ENCODE measurements at places on chromosomes 3 and 15.

DNA sequence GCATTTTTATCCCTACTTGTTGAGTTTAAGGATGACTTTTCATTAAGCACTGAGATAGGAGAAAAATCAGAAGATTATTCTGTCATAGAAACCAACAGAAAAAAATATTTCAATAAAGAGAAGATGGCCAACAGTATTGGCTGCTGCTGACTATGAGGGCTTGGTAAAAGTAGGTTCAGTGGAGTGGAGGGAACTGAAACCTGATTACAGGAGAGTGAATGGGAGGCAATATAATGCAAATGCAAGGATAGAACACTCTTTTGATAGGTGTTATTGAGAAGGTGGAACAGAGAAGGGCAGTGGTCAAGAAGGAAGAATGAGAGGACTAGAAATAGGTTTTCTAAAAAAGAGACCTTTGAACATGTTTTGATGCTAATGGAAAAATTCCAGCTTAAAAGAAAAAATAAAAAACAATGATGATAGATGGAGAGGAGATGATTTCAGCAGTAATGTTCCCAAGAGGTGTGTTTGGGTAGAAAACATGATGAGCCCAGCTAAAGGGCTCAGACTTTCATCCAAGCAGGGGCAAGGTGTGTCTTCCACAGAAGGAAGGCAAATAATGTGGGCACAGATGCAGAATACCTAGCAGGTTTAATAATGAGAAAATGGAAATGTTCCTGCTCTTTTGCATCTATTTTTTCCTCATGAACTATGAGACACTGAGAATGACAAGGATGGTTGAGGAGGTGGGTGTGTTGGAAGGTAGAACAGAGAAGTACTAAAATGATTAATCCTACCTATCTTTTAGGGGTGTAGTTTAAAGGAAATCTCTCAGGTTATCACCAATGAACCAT, 397.9 kb upstream of the GOLIM4 start:
- no peak for DNase-seq

DNA sequence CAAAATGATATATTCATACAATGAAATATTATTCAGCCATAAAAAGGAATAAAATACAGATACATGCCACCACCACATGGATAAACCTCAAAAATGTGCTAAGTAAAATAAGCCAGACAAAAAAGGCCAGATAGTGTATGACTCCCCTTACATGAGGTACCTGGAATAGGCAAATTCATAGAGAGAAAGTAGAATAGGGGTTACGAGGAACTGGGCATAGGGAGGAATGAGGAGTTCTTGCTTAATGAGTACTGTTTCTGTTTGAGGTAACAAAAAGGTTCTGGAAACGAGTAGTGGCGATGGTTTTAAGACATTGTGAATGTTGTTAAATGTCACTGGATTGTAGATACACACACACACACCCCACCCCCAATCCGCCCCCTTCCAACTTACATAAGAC, 8.2 kb downstream of the RAF1 start:
- DNase-seq = no peak

DNA sequence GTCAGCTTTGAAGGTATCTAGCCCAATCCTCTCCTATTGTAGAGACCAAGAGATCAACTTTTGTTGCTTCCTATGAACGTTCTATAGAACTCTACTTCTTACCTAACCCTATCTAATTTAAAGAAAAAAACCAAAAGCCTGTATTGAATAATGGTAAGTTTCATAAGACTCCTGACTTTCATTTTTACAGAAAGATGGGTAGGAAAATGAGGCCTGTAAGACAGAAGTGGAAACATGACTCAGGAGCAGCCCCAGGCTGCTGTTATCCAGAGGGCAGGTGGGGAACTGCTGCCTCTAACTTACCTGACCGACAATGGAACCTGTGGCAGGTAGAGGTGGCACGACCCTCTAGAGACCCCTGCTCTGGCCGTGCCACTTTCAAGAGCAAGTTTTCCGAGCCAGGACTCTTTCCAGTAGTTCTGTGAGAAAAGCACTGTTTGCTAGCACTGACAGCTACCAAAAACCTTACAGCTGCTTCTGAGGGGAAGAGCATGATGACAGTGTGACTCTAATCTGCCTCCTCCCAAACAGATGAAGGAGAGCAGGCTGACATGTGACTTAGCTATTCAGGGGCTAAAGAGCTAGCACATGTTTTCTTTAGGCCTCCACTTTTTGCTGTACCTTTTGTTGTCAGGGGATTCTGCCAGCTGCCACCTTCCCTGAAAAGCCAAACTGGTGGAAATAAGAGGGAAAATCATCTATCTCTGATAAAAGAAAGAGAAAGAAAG, 17.5 kb downstream of the POPDC2 start:
- DNase-seq = no peak

- DNase-seq = no peak
Measured at GRCh38 chr3:10986592-10986991, 6.0 kb upstream of the SLC6A1 start.

DNA sequence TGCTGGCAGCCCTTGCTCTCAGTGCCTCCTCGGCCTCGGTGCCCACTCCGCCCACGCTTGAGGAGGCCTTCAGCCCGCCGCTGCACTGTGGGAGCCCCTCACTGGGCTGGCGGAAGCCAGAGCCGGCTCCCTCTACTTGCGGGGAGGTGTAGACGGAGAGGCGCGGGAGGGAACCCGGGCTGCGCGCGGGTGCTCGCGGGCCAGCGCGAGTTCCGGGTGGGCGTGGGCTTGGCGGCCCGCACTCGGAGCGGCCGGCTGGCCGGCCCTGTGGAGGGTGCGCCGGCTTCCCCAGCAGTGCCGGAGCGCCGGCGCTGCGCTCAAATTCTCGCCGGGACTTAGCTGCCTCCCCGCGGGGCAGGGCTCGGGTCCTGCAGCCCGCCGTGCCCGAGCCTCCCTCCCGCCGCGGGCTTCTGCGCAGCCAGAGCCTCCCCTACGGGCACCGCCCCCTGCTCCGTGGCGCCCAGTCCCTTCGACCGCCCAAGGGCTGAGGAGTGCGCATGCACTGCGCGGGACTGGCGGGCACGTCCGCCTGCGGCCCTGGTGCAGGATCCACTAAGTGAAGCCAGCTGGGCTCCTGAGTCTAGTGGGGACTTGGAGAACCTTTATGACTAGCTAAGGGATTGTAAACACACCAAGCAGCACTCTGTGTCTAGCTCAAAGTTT, 231.5 kb downstream of the EFHB start:
- no peak for DNase-seq

DNA sequence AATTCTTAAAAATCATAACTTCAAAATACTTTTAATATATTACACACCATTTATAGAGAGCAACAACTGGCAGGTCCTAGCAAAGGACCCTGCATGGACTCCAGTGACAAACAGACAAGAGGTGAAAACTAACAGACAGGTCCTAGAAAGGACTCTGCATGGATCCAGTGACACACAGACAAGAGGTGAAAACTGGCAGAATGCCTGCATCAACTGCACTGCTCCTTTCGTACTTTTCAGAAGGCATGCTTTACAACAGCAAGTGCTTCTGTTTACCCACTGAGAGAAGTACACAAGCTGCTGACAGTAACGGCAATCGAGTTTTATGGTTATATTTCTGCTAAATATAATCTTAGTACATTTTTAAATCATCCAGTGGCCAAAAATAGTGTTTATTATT, 24.3 kb upstream of the GP5 start:
- no peak for DNase-seq

DNA sequence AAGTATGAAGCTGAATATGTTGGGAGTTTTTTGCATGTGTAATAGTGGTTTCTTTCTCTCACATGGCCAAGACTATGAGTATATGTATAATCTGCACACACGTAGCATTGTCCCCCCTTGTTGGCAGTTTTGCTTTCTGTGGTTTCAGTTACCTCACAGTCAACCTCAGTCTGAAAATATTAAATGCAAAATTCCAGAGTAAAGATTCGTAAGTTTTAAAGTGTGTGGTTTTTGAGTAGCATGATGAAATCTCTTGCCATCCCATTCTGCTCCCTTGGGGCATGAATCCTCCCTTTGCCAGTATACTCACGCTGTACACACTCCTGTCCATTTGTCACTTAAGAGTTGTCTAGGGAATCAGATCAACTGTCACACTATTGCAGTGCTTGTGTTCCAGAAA, 742.0 kb upstream of the CCDC54 start:
- DNase-seq = no peak

All from RKO (cell line).